ENCODE measurements at places on chromosomes 3 and 15.
A peak's percentile ranks its signal among the peaks of the same experiment; 100 is the strongest.

DNA sequence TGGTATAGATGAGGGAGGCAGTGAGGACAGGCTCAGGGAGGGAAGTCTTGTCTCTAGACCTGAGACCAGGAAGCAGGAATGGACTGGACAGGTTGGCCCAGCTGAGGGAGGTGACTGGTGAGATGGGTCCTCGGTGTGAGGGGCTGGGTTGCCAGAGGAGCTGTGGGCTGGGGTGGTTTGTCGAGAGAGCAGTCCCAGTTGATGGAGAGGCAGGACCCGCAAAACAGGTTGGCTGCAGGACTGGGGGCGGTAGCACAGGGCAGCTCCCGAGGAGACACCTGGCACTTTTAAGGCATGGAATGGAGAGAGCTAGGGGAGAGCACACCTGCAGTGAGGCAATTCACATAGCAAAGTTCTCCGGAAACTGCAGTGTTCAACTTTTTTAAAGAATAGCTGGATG, 14.7 kb downstream of the IGF1R start:
- peak; percentile 55 for DNase-seq

GRCh38 chr3:38538773-38539353, 42.7 kb downstream of the EXOG start:
- no peak for DNase-seq

GRCh38 chr15:58771621-58772250, 634 bp downstream of the MINDY2 start:
- peak; percentile 70 for DNase-seq

DNA sequence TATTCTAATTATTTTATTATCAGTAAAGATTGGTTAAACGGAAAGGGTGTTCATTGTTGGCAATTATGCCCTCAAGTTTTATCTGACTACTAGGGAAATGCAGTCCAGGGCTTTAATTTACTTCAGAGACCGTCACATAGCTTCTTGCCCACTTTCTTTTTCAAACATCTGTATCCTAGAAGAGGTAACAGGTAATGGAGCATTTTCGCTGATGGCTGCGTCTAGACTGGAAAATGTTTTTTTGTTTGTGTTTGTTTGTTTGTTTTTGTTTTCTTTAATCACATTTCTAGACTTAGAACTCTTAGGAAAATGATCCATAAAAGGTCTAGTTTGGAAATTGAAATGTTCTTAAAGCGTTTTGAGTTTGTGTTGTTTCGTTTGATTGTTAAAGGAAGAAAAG, 71.4 kb downstream of the ANXA2 start:
- no peak for DNase-seq

- DNase-seq, result no peak
Observed at GRCh38 chr15:50257924-50258323, 7.6 kb downstream of the HDC start.

DNA sequence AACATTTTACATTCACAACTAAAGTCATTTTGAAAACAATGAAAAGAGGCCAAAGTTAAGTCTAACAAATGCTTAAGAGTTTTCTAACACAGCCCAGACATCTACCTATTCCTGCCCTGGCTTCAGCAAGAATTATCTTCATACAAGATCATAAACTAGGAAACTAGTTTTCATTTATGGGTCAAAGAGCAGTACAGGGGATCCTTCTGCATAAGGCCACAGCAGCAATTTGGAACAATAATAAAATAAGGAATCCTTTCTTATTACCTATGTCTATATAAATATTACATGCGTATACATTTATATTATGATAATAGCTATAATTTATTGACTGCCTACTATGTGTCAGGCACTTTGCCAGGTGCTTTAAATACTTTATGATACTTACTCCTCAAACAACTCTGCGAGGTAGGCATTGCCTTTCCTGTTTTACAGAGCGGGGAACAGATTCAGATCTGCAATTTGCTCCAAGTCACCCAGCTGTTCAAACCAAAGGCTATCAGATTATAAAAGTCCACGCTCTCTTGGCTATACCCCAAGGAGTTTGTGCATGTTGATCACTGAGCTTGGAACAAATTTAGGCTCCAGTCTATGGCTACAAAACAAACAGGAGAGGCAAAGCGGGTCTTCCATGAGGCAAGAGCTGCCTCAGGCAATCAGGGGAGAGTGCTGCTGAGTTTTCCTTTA, 196.4 kb downstream of the RORA start:
- DNase-seq, result no peak

- no peak for DNase-seq
Observed at GRCh38 chr3:188571531-188572095, 417.7 kb downstream of the LPP start.

DNA sequence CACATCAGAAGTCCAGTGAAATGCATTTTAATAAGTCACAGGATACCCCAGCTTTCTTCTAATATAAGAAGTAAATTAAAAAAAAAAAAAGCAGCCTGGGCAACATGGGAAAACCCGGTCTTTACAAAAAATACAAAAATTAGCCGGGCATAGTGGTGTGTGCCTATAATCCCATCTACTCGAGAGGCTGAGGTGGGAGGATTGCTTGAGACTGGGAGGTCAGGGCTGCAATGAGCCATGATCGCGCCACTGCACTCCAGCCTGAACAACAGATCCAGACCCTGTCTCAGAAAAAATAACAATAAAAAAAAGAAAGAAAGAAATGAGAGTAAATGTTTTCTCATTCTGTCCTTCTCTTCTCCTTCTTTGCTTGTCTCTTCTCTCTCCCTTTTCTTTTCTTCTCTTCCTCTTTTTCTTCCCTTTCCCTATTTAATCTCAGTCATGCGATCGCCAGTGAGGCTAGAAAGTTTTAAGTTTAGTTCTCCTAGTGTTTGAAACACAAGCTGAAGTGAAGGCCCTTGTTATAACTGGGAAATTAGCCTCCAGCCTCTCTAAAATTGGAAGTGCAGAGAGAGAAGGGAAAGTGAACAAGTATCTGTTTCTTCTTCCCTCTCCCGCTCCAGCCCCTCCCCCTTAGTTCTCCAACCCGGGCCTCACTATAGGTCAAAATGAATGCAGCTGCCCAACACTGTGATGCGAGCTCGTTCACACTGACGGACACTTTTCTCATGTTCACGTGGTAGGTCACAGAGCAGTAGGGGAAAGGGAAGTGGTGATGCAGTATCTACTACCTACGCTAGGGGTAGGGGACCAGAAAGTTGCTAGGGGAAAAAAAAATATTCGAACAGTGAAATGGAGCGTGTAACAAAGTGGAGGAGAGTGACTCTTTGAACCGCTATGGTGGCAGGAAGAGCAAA, 23.5 kb upstream of the TSC22D2 start:
- peak; percentile 58 for DNase-seq

GRCh38 chr3:126317029-126317996, 39.9 kb downstream of the KLF15 start:
- DNase-seq, result no peak

GRCh38 chr15:31101262-31102038, at the start of gene TRPM1:
Gene TRPM1, minus strand, starts transcription at chr15:31101725. Its CDS starts 20,370 bp downstream, at chr15:31081355.
- DNase-seq, result no peak

DNA sequence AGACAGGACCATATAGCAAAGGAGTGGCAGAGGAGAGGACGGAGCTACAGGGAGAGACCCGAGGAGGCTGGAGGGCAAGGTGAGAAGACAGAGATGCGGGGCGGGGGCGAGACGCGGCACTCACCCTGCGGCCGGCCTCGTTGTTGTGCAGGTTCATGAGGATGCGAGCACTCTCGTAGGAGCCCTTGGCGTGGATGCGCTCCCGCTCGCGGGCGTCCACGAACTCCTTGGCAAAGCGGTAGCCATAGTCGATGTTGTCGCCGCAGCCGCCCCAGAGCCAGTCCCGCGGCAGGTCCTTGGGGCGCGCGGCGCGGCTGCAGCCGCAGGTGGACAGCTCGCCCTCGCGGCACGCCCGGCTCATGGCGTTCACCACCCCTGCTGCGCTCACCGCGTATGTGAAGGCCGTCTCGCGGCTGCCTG, 12.9 kb downstream of the WNT5A start:
- DNase-seq, result no peak

DNA sequence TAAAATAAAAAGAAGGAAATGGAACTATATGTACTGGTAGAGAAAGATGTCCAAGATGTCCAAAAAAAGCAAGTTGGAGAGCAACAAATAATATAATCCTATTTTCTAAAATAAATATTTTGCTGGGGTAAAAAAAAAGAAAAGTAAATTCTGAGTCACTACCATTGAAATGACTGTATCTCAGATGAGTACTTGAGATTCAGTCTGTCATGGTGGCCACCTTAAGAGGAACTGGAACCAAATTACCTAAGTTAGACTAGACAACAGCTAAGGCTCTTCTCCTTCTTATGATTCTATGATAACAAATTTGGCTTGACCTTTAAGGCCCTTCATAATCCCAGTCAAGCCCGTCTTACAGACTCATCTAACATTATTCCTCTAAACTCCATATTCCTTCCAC, 270.6 kb upstream of the HES1 start:
- no peak for DNase-seq

- DNase-seq, result peak; percentile 79
Observed at GRCh38 chr15:83446904-83447709, at the start of gene SH3GL3. Gene SH3GL3, plus strand, starts transcription at chr15:83447341. Its CDS starts 193 bp downstream, at chr15:83447534.

GRCh38 chr3:157527131-157527881, 24.1 kb upstream of the VEPH1 start:
- DNase-seq, result no peak

DNA sequence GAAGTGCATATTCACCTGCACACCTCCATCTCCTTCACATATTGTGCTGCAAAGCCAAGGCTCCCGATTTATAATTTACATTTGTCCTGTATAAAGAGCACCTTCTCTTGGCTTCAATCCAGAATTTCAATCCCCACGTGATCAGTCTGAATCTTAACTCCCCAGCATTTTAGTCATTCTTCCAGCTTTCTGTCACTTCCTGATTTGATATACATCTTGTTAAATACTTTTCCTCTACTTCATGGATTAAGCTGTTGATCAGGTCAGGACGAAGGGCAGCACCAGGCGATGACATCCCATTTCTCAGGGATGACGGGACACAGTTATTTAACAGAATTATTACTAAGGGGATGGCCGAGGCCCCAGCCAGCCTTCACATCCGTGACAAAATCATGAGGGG, 212.5 kb downstream of the EPHB1 start:
- DNase-seq, result no peak

- DNase-seq, result no peak
Observed at GRCh38 chr15:79067072-79067833, 23.3 kb downstream of the RASGRF1 start.

DNA sequence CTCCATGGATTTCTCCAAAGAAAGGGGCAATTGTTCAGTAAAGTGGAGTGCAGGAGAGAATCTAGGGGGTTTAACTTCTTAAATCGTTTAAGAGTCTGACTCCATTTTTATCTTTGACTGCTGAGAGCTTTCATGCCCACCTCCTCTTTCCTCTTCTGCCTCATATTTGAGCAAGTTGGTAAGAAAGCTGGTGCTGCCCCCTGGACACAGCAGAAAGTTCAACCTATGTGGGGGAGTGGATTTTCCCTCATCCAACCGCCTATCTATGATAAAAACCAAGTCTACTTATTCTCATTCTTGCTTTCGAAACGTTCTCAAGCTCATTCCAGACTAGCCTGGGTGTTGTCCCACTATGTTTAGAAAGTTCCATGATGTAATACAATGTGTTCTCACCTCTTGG, 26.0 kb downstream of the HHLA2 start:
- no peak for DNase-seq

DNA sequence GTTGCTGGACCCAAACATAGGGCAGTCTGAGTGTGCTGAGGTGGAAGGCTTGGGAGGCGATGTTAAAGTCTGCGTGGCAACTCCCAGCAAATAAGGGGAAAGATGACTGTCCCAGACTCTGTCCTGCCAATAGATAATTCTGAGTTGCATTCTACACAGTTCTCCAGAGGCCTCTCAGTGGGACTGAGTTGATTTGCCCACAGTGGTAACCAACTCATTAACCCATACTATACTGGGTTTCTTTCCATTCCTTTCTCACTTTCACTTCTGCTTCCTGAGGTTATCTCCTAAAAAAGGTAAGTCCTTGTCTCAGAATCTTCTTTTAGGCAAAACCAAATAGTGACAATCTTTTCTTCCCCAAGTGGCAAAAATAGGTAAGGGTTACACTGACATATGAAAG, 549.9 kb upstream of the DPPA4 start:
- no peak for DNase-seq

GRCh38 chr3:130997289-130997688, 29.3 kb downstream of the ASTE1 start:
- DNase-seq, result no peak

GRCh38 chr3:60886518-60886917, 364.7 kb downstream of the FHIT start:
- peak; percentile 34 for DNase-seq

DNA sequence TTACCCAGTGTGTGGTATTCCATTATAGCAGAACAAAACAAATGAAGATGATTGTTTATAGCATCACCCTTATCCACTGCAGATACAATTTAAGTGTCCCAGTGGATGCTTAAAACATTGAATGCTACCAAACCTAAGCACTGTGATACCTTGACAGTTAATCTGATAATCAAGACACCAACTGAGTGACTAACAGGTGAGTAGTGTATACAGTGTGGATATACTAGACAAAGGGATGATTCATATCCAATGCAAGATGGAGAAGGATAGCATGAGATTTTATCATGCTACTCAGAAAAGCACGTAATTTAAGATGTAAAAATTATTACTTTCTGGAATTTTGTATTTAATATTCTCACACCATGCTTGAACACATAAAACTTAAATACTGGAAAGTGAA, 1449.0 kb downstream of the OTOL1 start:
- DNase-seq, result no peak

GRCh38 chr3:26920646-26921478, 298.3 kb downstream of the LRRC3B start:
- DNase-seq, result peak; percentile 43

DNA sequence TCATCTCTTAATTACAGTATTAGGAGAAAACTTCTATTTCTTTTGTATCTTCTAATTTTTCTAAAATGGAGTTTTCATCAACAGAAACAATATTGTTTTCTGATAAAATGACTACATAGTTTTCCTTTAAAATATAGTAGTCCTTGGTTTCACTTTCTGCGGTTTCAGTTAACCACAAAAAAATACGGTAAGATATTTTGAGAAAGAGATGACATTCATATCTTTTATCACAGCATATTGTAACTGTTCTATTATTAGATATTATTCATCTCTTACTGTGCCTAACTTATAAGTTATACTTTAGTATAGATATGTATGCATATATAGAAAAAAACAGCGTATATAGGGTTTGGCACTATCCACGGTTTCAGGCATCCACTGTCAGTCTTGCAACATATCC, 2.3 kb downstream of the B4GALT4 start:
- DNase-seq, result no peak

DNA sequence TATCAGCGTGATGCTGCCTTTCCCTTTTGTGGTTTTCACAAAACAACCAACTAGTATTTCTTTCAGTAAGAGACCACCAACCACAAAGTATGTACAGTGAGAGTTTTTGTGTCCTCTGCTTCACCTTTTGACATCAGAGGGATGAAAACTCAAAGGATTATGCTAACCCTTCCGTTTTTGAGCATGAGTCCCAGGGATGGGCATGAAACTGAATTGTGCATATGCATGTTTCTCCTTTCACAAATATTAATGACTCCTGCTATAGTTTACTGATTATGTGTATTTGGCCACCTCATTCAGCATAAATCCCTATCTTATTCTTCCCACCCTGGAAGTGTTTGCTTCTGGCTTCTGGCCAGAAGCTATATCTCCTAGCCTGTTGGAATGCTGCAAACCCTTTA, 59.2 kb downstream of the RSRC1 start:
- no peak for DNase-seq

- DNase-seq, result no peak
Observed at GRCh38 chr3:18791182-18791581, 357.1 kb upstream of the KCNH8 start.

All from iPS-NIHi11 (cell line).